ENCODE measurements at places on chromosomes 13 and 19.
A peak's percentile ranks its signal among the peaks of the same experiment; 100 is the strongest.

GRCh38 chr19:806815-807421, 9.7 kb downstream of the PTBP1 start:
- DNase-seq: peak; percentile 70

GRCh38 chr13:110341445-110342244, 34.6 kb downstream of the COL4A2 start:
- no peak for DNase-seq

GRCh38 chr13:38670627-38671026, 16.2 kb upstream of the FREM2 start:
- DNase-seq: no peak

GRCh38 chr19:44735011-44735410, 13.5 kb upstream of the BCL3 start:
- no peak for DNase-seq

- no peak for DNase-seq
These were observed 16.2 kb upstream of the ZNF414 start for GRCh38 chr19:8530061-8530679.

DNA sequence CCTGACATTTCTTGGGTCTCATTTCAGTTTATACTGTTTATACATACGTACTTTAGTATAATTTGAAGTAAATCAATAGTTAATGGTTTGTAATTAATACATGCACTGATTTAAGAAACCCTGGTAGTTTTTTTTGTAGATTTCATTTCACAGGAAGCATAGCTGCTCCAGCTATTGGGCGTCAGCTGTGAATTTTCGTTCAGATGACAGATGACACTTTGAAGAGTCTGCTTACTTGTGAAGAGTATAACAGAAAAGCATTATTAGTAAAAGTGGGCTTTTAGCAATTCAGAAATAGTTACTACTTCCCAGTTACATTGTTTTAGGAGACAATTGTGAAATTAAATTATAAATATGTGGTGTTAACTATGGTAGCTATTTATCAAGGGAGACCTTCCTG, 44.4 kb downstream of the METTL21C start:
- no peak for DNase-seq

- peak; percentile 65 for DNase-seq
These were observed 90.2 kb downstream of the ATP11A start for GRCh38 chr13:112779856-112780604.

- DNase-seq: no peak
These were observed 44.9 kb downstream of the LYL1 start for GRCh38 chr19:13057744-13058143.

DNA sequence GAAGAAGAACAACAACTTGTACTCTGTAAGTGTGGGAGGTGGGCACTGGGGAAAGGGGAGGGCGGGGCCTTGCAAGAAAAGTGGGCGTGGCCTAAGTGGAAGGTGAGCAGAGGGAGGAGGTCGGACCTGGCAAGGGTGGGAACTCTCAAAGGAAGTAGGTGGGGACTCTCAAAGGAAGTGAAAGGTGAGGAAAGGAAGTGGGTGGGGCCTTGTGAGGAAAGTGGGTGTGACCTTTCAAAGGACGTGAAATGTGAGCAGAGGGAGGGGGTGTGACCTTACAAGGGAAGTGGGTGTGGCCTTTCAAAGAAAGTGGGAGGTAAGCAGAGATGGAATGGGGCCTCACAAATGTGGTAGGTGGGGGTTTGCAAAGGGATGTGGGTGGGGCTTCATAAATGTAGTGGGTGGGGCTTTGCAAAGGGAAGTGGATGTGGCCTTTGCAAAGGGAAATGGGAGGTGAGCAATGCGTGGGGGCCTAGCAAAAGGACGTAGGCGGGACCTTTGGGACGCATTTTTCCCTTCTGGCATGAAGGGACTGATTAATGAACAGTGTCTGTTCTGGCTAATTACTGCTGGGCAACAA, 25.9 kb downstream of the ACSBG2 start:
- DNase-seq: no peak

- no peak for DNase-seq
These were observed 589.8 kb downstream of the LMO7 start for GRCh38 chr13:76225815-76226489.

- DNase-seq: no peak
These were observed 2.8 kb downstream of the FAM124A start for GRCh38 chr13:51225029-51225428.

GRCh38 chr13:32659736-32660135, 73.5 kb downstream of the PDS5B start:
- no peak for DNase-seq

- DNase-seq: no peak
These were observed 14.5 kb upstream of the RAB20 start for GRCh38 chr13:110576070-110576394.

DNA sequence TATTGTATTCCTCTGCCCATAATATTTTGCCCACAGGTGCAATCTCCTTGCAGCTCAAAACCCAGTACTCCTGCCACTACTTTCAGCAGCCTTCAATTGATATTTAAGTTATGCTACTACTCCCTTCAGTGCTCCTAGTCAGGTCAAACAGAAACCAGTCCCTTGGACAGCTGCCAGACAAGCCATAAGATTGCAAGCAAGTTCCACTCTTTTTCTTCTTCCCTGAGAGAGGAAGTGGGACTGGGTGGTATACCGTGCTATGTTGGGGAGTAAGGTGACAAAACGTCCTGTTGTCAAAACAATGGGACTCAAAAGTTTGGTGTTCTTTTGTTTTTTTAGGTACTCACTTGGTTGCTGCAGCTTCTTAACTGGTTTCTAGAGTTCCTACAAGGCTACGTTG, 63.1 kb upstream of the FRY start:
- no peak for DNase-seq

DNA sequence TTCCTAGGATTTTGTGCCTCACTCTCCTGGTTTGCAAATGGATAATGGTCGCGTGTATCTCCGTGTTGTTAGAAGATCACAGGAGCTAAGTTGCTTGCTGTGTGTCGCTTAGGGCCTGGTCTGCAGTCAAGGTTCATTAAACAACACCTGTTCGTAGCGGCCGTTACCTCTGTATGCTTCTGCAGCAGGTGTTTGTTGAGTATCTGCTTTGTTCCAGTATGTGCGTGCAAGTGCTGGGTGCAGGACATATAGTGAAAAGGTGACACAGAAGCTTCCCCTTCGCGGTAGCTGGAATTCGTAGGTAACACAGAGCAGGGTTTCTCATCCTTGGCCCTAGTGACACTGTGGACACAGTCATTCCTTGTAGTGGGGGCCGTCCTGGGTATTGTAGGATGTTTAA, 5.4 kb downstream of the MED25 start:
- DNase-seq: no peak

DNA sequence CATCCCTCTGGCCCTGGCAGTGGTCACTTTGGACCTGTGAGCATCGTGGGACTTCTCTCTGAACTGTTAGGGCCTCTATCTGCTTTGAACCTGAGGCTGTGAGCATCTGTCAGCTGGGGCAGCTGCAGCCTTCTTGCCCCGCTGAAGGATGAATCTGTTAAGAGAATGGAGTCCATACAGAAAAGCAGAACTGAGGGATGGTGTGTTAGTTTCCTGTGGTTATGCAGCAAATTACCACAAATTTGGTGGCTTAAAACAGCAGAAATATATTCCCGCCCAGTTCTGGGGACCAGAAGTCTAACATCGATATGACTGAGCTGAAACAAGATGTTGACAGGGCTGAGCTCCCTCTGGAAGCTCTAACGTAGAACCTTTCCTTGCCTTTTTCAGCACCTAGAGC, 1.6 kb upstream of the ZNF497 start:
- no peak for DNase-seq

GRCh38 chr13:61477619-61478018, 62.0 kb upstream of the PCDH20 start:
- no peak for DNase-seq

GRCh38 chr13:41827507-41828213, 133.2 kb downstream of the VWA8 start:
- no peak for DNase-seq

DNA sequence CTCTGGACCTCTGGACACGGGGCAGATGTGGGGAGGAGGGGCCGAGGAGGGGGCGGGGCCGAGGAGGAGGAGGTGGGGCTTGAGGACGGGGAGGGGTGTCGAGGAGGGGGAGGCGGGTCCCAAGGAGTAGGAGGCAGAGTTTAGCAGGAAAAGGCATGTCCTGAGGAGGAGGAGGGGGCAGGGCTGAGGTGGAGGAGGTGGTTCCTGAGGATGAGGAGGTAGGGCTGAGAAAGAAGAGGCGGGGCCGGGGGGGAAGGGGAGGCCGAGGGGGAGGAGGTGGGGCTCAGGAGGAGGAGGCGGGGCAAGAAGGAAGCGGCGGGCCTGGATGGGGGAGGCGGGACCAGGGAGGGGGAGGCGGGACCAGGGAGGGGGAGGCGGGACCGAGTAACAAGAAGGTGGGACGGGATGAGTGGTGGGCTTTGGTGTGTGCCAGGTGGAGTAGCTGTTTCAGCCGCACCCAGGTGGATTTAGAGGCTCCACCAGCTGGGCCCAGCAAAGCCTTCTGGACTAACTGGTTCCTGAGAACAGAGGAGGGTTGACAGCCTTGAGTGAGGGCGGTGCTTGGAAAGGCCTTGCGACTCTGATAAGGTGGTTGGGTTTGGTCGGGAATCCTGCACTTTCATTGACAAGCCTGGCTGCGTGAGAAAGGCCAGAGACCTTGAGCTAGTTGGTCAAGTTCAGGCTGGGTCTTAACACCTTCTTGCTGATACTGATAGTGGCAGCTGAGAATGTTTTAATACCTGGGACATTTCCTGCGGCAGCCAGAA, 7.7 kb downstream of the TECR start:
- DNase-seq: no peak

DNA sequence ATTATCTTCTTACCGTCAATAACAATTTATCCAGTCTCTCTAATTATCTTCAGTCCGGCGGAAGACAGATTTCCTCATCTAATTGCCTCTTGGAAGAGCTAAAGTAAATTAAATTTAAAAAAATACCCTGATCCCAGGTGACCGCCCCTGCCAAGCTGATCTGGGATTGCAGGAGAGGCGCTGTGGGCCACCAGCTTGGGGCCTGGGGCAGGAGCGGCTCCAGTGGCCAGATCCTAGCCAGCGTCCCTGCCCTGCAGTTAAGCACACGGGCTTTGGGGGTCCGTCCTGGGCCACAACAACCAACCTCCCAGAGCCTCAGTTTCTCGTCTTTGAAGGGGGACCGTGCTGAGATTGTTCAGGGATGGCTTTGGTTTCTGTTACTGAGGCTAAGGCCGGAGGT, 12.4 kb upstream of the TMEM255B start:
- DNase-seq: no peak

- DNase-seq: no peak
These were observed 181.4 kb upstream of the TUBA3C start for GRCh38 chr13:19362946-19363510.

DNA sequence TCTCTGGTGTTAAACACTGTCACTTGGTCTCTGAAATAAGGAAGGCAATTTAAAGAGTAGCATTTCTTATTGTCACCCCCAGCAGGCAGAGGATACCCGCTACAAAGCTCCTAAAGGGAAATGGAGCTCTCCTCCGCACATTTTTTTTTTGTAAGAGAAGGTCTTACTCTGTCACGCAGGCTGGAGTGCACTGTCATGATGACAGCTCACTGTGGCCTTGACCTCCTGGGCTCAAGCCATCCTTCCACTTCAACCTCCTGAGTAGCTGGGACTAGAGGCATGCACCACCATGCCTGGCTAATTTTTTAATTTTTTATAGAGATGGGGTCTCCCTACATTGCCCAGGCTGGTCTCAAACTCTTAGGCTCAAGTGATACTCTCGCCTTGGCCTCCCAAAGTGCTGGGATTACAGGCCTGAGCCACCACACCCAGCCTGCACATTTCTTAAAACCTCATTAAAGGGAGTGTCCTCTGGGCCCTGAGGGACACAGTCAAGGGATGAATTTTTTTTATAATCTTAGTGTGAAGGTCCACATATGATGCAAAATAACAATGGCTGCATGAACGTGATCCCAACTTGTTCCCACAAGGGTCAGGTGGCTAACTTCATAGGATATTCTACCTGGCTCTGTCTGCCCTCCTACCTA, 32.1 kb downstream of the SLC25A30 start:
- DNase-seq: no peak

DNA sequence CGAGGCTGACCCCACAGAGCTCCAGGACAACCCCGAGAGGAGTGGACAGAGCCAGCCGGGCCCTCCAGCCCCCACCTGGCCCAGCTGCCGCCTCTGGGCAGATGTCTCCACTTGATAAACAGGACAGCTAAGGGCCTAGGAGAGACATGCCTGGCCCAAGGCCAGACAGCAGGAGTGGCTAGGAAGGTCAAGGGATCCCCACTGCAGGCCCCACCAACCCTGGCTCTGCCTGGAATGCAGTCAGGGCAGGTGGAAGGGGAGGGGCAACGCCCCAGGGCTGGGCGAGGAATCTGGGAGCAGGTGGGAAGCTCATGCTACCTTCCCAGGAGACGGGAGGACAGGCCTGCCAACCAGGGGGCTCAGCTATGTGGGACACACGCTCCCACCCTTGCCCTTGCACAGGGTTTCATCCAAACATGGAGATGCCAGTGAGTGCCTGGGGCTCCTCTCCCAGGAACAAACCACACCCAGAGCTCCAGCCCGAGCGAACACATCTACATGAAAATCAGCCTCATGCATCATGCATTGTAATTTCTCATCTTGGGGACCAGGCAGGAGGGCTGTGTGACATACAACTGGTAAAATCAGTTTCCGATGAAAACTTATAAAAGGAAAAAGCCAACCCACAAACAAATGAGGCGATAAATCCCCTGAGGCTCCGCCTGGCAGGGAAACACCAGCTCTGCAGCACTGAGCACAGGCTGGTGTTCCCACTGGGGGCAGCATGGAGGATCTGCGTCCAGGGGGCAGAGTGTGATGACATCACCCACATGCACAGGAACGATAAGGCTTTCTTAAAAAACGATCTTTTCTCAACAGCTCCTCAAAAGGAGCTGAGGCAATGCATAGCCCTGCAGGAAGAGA, 25.0 kb downstream of the SH3GL1 start:
- no peak for DNase-seq

GRCh38 chr19:4357095-4357797, 13.9 kb downstream of the MPND start:
- no peak for DNase-seq

- DNase-seq: peak; percentile 69
These were observed 463 bp downstream of the PCSK4 start for GRCh38 chr19:1489463-1490310.

GRCh38 chr13:37365496-37365895, 233.1 kb downstream of the POSTN start:
- DNase-seq: no peak

GRCh38 chr13:100620792-100621191, 32.2 kb upstream of the GGACT start:
- no peak for DNase-seq

DNA sequence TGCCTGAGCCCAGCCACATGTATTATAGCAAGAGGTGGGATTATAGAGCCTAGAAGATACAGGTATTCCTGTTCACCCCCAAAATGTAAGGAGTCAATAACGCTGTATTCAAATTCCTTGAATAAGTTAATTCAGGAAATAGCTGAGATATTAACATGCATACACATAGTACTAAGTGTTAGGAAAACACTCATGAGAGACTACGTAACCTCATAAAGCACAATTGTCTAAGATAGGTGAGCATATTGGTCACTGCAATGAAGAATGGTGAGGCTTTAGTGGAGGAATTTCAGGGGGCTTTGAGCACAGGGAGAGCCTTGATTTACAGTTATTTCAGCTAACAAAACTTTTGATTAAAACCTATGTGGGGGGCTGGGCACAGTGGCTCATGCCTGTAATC, 161.6 kb downstream of the LMO7 start:
- DNase-seq: no peak
